ENCODE measurements at places on chromosomes 16 and 17.

DNA sequence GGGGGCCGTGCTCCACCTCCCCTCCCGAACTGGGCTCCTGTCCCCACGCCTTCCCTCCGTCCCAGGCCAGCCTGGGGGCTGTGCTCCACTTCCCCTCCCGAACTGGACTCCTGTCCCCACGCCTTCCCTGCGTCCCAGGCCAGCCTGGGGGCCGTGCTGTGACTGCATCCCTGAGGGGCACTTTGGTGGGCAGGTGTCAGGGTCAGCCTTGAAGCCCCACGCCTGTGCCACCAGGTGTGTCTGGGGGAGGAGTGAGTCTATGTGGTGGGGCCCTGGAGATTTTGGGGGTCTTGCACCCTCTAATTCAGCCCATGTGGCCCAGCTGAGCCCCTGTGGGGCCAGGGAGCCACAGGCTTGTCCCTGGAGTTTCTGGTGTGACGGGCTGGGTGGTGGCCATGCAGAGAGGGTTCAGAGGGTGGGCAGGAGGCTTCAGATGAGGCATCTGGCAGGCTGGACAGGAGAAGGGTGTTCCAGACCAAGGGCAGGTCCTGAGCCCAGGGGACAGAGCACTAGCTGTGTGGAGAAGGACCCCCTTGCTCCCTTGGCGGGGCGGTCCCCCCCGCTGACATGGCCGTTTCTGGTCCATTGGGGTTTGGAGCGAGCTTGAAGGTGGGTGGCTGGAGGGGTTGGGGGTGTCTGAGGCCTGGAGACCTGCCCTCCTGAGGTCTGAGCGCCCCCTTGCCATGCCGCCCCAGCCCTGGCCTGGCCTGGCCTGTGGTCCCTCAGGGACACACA, 8.2 kb downstream of the NHERF2 start:
- DNase-seq: no peak

- DNase-seq: no peak
Observed at GRCh38 chr17:73623818-73624217, 20.4 kb downstream of the SDK2 start.

DNA sequence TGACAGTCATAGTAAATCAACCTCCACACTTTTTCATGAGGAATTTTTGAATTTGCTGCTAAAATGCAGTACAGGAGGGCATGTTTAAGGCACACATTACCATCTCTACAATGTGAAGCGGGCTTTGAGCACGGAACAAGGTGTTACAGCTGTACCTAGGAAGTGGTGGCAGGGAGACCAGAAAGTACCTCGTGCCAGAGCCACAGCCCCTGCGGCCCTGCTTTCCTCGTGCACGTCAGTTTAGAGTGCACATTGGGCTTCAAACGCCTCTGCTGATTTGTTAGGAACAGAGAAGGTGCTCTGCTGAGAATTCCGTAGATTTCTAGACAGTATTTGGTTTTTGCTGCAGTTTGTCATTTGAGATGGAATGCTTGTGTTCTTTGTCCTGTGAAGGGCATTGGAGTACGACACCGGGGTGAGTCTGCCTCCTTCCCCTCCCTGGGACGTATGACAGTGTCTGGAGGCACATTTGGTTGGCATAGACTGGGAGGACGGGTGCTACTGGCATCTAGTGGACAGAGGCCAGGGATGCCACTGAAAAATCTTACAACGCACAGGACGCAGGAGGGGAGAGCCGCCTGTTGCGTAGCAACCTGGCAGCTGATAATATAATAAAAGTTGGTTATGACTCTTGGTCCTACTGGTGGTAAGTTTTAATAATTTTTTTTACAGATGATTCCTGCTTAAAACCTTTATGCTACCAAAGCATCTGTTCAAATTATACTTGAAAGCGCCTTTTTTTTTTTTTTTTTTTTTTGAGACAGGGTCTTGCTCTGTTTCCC, 9.1 kb downstream of the FOXK2 start:
- DNase-seq: no peak

DNA sequence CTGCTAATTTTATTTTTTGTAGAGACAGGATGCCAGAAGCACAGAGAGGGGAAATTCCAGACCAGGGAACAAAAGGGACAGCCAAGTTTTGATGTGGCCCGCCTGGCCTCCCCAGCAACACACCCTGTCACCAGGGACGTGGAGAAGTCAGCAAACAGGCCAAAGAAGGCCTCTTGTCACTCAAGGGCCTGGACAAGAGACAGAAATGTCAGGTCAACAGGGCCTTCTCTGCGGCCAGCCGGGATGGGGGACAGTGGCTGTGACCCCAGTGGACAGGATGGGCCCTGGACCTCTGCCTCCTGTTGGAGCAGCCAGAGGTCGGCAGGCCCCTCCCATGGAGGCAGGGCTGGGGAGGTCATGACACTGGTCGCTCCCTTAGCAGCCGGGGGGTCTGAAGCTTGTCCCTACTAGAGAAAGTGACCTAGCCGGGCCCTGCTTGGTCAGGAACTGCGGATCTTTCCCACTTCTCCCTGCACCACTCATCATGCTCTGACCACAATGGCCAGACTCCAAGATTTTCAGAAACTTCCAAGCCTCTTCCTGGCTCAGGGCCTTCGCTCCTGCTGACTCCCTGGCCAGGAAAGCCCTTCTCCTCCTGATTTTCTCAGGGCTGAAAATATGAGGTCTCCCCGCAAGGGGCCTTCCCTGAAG, 9.2 kb upstream of the TVP23A start:
- peak; percentile 10 for DNase-seq

GRCh38 chr17:70539132-70539924, 370.0 kb downstream of the KCNJ2 start:
- no peak for DNase-seq

DNA sequence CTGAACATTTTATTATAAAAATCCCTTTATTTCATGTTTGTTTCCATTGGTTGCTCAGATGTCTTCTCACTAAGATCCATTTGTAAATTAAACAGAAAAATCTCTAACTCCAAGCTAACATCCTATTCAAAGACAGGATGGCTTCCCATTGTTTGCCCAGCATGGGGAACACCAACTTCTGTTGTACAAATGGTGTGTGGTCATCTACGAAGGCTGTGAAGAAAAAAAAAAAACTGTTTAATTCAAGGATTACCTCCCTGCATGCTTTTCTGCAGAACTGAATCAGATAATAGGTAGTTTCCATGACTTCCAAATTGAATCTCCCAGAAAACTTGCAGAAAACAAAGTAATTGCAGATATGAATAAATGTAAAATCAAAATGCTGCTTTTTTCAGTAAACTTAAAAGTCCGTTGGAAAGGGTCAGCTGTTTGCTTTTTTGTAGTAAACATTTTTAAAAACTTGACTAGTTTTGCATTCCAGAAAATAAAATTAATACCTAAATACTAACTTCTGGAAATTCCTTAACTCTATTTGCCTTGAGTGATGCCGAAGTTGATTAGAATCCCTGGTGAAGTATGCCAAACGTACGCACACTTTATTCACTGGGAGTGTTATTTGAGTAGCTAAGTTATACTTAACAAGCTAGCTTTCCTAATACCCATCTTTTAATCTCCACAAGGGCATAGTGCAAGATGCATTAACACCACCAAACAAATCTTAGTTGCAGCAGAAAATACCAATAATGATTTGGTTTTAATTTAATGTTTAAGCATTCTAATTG, 7.7 kb downstream of the SALL1 start:
- DNase-seq: no peak

DNA sequence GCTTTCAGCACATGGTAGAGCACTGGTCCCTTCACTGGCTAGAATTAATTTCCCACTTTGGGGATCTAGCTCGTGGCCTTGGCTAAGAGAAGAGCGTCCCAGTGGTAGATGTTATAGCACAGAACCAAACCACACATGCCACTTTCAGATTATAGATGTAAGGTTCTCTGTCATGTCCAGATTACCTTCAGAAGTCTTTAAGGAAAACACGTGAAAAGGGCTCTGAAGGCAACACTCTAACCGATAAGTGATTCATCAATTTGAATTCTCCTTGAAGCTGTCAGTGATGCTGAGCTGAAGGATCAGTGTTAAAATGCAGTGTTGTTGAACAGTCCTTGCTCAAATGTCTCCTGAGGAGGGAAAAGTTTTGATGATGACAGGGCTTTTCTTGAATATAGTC, 43.5 kb upstream of the VPS4A start:
- DNase-seq: no peak

DNA sequence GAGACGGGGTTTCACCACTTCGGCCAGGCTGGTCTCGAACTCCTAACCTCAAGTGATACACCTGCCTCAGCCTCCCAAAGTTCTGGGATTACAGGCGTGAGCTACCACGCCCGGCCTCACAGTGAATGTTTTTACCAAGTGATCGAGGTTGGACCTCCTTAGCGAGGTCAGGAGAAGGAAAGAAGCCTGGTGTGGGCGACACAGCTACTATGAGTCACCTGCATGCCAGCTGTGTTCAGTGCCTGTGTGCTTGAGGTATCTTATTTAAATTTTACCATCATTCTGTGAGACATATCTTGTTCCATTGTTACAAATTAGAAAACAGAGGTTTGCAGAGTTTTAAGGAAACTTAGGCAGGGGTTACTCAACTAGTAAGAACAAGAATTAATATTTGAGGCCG, 174.8 kb upstream of the DYNLRB2 start:
- DNase-seq: no peak

DNA sequence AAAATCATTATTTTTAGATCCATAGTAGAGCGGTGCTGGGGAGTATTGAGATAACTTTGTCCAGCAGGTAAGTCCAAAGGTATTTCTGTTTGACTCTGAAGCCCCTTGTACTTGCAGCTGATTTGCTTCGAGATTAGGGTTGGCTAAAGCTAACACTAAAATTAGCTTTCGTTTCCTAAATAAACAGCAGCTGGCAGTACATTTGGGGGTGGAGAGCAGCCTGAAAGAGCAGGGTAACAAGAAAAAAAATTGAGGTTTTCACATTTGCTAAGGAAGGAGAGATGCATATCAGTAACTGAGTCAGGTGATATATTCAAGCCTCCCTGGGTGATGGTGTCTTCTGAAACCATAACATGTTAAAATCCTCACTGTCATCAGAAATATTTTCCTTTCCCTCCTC, 37.4 kb upstream of the TMC5 start:
- no peak for DNase-seq

DNA sequence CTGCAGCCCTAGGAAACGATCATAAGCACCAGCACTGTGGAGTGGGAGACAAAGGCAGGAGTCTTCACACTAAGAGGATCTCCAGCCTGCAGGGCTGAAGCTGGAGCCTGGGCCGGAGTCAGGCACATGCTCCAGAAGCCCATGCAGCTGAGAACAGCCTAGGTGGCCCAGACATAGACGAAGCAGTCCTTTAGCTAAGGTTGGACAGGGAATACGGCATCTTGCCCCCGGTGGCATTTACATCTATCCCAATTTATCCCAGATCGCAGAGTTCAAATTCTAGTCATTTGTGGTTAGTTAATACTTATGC, 13.9 kb downstream of the TSPOAP1 start:
- no peak for DNase-seq

DNA sequence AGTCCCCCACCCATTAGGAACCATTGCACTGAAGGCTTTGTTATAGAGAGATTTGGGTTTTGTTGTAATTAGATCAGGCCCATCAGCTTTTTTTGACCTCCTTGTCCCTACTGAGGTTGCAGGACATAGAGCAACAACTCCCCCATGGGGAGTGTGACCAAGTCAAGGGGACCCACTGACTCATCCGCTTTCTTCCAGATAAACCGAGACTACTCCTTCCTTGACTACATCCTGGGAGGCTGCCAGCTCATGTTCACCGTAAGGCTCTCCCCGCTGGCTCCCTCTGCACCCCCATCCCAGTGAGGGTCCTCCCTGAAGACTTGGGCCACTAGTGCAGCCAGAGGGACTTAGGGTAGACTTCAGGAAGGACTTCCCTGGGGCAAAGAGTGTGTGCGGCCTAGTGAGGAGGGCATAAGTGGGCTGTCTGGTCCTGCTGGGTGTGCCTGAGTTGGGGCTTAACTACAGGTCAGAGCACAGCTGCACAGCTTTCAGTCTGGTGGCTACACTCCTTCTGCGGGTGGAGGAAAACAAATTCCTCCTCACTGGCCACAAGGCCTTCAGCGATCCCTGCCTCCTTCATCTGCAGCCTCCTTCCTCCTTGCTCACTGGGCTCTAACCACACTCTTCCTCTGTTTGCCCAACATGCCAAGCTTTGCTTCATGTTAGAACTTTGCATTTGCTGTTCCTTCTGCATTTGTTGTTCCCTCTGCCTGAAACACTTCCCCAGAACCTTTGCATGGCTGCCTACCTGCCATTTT, 31.0 kb downstream of the CPNE2 start:
- DNase-seq: no peak

GRCh38 chr17:33366960-33367359, 73.9 kb upstream of the ASIC2 start:
- DNase-seq: no peak

- DNase-seq: no peak
Observed at GRCh38 chr16:83579436-83579835, 228.3 kb upstream of the HSBP1 start.

- no peak for DNase-seq
Observed at GRCh38 chr17:43634591-43635125, 27.1 kb downstream of the MEOX1 start.

- DNase-seq: no peak
Observed at GRCh38 chr17:79087428-79088143, 13.0 kb downstream of the ENGASE start.

GRCh38 chr17:7237761-7238419, 1.4 kb downstream of the PHF23 start:
- DNase-seq: no peak

- DNase-seq: peak; percentile 22
Observed at GRCh38 chr17:60036796-60037677, 41.7 kb downstream of the HEATR6 start.

- no peak for DNase-seq
Observed at GRCh38 chr16:89191033-89191900, 9.1 kb downstream of the SLC22A31 start.

GRCh38 chr16:70454222-70455034, at the start of gene FCSK:
Gene FCSK (plus strand): TSS chr16:70454595. CDS start chr16:70463191, 8,596 bp downstream.
- no peak for DNase-seq

DNA sequence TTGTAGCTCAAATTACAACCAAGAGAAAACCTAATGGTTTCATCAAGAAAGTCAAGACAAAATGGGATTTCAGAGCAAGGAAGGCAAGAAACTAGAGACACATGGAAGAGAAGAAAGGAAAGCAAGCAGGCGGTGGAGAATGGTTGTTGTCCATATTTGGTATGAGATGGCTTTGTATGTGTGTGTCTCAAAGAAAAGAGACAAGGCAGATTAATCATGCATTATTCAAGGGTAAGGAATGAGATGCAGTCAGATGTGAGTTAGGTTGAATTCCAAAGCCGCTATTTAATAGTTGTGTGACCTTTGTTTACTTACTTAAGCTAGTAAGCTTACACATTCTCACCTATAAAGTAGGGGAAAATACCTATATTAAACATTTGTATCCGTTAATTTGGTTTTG, 1029.6 kb downstream of the CDH11 start:
- peak; percentile 74 for DNase-seq

DNA sequence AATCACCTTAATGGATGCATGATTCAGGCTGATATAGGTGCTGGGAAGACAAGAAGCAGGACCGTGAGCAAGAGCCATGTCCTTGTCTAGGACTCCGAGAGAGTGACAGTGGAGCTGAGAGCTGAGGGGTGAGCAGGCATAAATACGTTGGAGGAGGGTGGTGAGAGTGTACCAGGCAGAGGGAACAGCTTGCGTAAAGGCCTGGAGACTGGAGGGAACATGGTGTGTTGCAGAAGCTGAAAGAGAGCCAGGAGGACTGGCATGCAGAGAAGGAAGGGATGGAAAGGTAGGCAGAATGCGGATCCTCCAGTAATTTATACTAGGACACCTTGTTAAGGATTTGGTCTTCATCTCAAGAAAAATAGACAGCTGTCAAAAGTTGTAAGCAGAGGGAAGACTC, 653.2 kb downstream of the HS3ST4 start:
- no peak for DNase-seq
